ENCODE measurements at places on chromosomes 6 and 20.

- DNase-seq, result no peak
Measured at GRCh38 chr6:7909323-7910276, 988 bp downstream of the TXNDC5 start.

- DNase-seq, result no peak
Measured at GRCh38 chr6:91816335-91816734, 1229.5 kb upstream of the MAP3K7 start.

DNA sequence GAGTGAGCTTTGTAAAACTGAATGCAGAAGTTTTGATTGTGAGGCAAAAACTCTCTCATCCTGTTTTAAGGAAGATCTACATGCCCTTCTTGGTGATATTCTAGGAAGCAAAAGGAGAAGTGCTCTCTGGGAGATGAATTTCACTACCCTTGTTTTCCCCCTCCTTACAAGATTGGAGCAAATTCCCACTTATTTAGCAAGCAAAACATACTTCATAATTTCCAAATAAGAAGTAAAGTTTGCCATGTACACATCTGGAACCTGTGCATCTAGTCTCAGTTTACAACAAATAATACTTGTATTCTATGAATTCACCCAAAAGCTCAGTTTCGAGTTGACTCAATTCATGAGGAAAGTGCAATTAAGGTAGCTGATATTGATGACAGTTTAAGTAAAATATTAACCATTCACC is 27.6 kb upstream of the IFNGR1 start:
- DNase-seq, result no peak

- no peak for DNase-seq
Measured at GRCh38 chr6:75403563-75404080, 90.0 kb downstream of the FILIP1 start.
